ENCODE measurements at places on chromosomes 3 and 15. TPM values are rescaled to one million over a fixed set of nuclear protein-coding genes. Genes with fewer than 3 reads are reported as not detected.

Gene TMC3
- 0.07 TPM for polyA plus RNA-seq

Gene SNURF
- polyA plus RNA-seq: 8.9 TPM

Gene MGLL
- polyA plus RNA-seq: 15.2 TPM

Gene STAC
- 0.80 TPM for polyA plus RNA-seq

DNA sequence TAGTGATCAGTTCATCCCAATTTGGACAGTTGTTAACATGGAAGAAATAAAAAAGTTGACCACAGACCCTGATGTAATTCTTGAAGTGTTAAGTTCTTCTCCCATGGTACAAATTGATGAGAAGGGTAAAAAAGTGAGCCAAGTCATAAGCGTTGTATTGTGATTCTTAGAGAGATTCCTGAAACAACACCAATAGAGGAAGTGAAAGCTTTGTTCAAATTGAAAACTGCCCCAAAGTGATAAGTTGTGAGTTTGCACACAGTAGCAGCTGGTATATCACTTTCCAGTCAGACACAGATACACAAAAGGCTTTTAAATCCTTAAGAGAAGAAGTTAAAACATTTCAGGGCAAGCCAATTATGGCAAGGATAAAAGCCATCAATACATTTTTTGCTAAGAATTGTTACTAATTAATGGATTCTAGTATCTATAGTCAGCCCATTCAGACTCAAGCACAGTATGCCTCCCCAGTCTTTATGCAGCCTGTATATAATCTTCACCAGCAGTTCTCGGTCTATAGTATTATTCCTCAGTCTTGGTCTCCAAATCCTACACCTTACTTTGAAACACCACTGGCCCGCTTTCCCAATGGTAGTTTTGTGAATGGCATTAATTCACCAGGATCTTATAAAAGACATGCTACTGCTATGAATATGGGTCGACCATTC lies 38.2 kb downstream of the CDIN1 start:
- no peak for DNase-seq

GRCh38 chr3:114332342-114333179 lies 38.7 kb downstream of the TIGIT start:
- DNase-seq: no peak

DNA sequence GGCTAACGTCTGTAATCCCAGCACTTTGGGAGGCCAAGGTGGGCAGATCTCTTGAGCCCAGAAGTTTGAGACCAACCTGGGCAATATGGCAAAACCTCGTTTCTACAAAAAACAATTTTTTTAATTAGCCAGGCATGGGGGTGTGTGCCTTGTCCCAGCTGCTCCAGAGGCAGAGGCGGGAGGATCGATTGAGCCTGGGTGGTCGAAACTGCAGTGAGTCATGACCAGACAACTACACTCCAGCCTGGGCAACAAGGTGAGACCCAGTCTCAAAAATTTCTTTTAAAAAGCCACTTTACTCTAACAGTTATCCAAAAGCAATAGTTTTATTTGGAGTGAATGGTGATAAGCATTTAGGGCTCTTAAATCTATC lies 12.5 kb downstream of the TRIM59 start:
- no peak for DNase-seq

- no peak for DNase-seq
Measured at GRCh38 chr15:89081878-89082277, 6.4 kb upstream of the ABHD2 start.
